ENCODE measurements at places on chromosomes 16 and 17. TPM values are rescaled to one million over a fixed set of nuclear protein-coding genes. Genes with fewer than 3 reads are reported as not detected.

DNA sequence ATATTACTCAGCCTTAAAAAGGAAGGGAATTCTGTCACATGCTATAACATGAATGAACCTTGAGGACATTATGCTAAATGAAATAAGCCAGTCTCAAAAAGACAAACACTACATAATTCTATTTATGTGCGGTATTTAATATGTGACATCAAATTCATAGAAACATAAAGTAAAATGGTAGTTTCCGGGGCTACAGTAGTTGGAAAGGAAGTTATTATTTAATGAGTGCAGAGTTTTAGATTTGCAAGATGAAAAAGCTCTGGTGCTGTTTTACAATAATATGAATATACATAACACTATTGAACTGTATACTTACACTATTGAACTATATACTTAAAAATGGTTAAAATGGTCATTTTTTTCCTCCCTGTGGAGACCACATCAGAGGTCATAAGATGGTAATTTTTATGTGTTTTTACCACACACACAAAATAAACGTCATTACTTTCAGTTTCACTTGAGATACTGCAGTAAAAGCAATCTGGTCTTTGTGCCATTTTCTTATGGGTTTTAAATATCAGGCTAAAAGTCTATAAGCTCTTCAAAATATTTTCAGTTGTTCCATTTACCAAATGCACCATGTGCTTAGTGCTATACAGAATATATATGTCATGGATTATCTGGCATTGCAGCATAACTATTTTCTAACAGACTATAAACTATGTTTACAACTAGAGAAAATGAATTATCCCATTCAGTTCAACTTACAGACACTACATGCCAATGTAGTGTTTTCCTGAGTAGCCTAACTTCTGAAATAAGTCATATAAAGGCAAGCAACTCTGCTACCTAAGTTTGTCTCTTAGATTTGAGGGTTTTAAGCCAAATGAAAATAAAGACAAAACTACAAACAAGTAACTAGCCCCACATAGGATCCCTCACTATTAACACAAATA is 90.9 kb downstream of the SPAG9 start:
- DNase-seq: no peak

DNA sequence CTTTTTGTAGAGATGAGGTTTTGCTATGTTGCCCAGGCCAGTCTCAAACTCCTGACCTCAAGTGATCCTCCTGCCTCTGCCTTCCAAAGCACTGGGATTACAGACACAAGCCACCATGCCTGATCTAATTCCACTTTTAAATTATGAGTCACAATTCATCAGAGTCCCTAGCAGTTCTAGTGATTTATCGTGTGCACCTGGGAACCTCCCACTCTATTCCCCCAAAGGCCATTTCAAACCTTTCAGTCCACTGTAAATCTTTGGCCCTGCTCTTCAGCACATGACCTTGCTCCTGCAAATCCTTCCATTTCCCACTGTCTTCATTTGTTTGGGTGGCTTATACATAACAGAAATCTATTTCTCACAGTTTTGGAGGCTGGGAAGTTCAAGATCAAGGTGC is 73.0 kb downstream of the HS3ST2 start:
- no peak for DNase-seq

DNA sequence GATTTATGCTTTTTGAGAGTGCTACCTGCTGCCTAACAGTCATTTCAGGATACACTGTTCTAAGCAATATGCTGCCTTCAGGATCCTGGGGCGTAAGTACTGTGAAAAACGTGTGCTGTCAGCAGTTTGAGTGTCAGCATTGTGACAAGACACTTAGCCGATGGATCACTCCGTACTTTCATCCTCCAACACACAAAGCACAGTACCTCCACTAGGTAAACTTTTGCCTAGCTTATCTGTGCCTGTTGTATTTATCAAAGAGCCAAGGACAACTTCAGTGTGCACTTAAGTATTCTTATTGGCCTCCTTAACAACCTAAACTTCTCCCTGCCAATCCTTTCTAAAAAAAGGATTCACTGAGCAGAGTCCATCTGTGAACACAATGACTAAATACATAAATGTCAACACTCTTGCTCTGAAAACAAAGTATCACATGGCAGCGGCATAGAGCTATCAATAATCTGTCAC is 33.8 kb upstream of the PHLPP2 start:
- DNase-seq: peak; percentile 41

DNA sequence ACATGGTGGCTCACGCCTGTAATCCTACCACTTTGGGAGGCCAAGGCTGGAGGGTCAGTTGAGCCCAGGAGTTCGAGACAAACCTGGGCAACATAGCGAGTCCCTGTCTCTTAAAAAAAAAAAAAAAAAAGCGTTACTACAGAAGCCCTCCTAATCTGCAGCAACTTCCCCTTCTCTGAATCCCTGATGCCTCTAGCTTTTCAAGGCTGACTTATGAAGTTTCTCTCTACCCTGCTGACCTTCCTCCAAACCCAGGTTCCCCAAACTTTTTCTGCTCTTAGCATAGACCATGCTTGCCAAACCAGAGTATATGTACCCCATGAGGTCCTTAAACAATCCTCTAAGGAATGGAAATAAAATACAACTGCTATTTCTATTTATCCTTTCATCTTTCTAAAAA is 16.4 kb downstream of the LYRM1 start:
- DNase-seq: no peak

- DNase-seq: no peak
Observed at GRCh38 chr16:85017151-85017550, 5.8 kb upstream of the ZDHHC7 start.

DNA sequence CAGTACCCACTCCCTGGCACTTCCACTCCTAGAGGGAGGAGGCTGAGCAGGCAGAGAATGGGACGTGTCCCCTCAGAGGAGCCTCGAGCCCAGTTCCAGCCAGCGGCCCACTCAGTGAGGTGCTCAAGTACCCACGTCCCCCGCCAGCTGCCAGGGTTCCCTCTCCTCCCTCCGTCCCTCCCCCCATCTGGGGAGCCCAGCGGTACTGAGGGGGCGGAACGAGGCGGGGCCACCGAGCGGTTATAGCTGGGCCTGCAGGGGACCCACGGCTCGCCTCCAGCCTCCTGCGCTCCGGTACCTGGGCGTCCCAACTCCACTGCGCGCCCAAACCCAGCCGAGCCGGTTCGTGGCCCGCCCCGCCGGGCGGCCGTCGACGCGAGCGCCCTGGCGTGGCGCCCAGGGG is at the start of gene NPW:
Gene NPW (plus strand): TSS at position 268 of the 403 bp plus-strand sequence.
- DNase-seq: no peak

DNA sequence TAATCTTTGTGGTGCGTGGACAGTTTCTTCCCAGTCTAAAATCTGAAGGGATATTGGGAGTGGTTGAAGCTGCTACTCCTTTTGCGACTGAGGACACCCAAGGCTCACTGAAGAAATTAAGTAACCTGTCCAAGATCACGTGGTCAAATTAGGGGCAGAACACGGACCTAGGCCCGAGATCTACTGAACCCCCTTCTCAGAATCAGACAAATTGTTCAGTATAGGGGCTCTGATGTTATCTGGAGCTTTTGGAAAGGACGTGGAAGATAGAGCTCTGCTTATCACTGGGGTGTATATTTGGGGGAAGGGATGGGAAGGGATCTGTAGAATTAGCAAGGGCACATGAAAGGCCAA is 857 bp downstream of the TANGO6 start:
- no peak for DNase-seq

DNA sequence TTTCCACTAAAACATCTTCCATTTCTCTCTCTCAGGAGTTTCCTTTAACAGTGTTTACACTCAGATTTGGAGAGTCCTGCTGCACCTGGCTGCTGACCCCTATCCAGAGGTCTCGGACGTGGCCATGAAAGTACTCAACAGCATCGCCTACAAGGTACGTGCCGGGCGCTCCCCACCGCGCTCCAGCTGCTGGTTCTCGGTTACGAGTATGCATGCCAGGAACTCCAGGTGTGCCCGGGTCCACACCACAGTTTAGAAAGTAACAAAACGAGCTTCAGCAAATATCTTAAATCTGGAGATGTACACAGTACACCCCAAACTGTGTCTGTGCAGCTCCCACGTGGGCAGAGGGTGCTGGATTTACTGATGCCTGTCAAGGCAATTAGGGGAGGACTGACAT is 82.9 kb upstream of the CHMP6 start:
- DNase-seq: no peak

GRCh38 chr17:32875923-32876416 is 954 bp downstream of the MYO1D start:
- DNase-seq: no peak

DNA sequence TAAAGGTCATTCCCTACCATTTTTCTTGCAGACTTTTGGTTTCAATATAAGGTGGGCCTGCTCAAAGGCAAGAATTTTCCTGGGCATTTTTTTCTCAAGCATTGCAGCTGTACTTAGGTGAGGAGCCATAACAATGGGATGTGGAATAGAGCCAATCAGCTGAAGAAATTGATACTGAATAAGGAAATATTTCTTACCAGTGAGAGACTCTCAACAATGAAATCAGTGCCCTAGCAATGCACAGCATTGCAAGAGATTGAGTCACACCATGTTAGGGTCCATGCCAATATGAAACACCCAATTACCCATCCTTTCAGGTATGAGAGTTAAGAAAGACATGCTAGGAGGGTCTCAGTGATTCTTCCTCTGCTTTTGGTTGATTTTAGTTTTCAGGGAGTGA is 237.6 kb downstream of the SOX9 start:
- no peak for DNase-seq

DNA sequence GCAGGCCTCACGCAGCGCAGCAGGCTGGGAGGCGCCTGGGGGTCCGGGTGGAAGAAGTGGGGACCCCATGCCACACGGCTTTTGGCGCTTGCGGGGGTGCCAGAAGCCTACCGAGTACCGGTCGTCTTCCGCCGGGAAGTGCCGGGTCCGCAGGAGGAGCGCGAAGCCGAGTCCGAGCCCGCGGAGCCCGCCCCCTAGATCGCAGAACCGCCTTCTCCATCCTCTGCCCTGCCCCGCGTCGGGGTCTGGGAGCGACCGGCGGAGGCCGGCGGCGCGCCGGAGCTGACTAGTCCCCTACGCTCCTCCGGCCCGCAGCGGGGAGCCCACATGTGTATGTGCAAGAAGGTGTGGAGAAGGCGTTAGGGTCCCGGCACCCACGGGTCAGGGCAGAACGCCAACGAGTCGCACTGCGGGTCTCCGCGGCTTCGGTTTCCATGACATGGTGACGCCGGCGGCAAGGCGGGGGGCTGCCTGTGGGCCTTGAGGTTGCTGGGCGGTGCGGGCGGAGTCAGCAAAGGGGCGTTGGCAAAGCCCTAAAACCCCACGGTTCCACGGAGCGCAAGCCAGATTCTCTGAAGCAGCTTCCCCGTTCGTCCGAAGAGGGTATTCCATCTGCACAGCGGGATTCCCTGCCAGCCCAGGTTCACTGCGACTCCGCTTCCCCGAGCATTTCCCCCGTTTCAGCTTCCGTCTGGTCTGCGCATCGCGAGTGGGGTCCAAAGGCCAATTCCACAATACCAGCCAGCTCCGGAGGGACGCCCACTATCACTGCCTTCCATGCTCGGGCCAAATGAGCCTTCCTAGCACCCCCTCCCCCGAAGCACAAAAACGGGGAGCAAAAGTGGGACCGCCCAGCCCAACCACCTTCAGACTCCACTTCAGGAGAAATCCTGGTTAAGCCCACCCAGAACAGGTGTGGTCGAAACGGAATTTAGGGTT is 2.3 kb upstream of the LHX1 start:
- no peak for DNase-seq

DNA sequence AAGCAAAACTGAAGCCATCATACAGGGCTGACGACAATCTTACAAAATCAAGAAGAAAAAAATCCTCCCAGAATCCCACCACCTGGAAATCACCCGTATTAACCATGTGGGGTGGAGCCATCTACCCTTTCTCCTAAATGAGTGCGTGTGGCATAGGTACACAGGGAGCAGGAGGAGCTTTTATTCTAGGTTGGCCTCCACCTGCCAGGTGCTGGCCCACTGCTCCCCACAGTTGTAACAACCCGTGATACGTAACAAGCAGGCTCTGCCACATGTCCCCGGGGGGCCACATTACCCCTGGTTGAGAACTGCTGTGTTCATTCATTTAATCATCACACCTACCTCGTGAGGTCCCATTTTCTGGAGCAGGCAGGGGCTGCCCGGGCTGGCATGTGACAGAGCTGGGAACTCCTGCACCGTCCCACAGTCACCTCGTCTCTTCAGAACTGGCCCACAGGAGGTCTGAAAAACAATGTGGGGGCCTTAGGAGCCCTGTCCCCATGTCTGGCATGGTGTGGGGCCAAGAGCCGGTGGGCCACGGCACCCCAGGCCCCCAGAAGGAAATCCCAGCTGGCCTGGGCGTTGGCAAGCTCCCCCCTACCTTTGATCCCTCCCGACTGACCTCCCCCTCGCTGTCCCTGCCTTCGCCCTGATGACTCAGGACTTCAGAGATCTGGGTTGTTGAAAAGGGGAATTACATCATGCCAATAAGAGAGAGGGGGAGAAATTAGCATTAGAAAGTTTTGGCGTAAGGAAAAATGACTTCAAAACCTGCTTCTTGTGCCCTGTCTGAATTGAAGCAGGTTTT is 12.9 kb downstream of the CMIP start:
- DNase-seq: peak; percentile 89

GRCh38 chr17:4806456-4806776 is 536 bp upstream of the PLD2 start:
- DNase-seq: no peak

DNA sequence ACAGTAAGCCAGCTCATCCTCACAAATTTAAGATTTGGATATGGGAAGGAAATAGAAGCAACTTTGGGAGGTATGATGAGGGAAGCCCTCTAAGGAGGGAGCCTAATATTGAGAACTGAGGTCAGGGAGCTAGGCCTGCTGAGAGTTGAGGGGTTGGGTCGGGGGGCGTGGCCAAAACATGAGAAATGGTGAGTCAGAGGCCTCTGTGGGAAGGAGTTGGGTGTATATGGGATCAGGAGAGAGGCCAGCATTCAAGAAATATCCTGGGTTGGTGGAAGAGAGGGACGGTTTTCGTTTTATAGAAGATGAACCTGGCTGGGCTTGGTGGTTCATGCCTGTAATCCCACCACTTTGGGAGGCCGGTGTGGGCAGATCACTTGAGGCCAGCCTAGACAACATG is 48.4 kb downstream of the CLEC16A start:
- DNase-seq: no peak

DNA sequence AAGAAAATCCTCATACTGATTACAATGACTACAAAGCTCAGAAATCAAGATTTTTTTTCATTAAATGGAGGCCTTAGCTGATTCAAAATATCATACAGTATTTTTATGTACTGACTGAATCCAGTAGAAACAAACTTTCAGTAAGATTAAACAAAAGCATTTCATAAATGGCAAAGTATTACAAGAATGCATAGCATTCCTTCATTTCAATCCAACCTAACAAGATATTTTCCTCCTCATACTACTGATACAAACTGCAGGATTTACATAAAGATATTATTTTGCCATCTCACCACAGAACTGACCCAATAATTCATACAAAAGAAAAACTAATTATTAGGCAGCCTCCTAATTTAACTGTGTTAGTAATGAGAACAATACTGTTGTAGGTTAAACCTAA is 6.2 kb upstream of the KANSL1 start:
- DNase-seq: no peak

- peak; percentile 18 for DNase-seq
Observed at GRCh38 chr17:73427198-73427597, 115.4 kb upstream of the CDC42EP4 start.

- DNase-seq: no peak
Observed at GRCh38 chr16:19874851-19875546, 9.6 kb downstream of the GPRC5B start.

Gene CIITA
- total RNA-seq: 0.09 TPM

Gene GRB2
- 95.7 TPM for total RNA-seq

Gene CACNG1
- total RNA-seq: not detected

Gene B9D1
- total RNA-seq: 27.7 TPM

Gene G6PC1
- 0.56 TPM for total RNA-seq

Gene ABCA8
- not detected for total RNA-seq

Gene MEOX1
- not detected for total RNA-seq

Gene KCNH6
- total RNA-seq: 0.18 TPM

Gene CACNG4
- 0.09 TPM for total RNA-seq

Gene MT1F
- total RNA-seq: 211 TPM

Gene ABCC1
- 13.0 TPM for total RNA-seq

Gene YBX2
- 0.22 TPM for total RNA-seq

All from HepG2 (cell line).